ENCODE measurements at places on chromosomes 2 and 18.
A peak's percentile ranks its signal among the peaks of the same experiment; 100 is the strongest.

DNA sequence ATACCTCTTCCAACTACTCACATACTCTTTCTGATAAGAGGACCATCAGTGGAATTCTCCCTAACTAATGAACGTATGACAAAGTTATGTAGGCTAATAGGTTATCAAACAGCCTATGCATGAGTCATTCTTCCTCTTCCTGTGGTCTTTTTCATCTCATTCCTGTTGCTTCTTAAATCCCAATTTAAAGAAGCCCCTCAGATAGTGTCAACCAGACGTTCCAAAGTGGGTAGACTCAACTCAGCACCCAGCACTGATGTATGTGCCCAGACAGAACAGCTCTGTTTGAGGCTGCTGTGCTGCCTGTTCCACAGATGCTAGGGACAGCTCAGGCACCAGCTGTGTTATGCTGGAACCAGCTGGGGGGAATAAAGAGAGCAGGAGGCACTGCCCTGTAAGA lies 52.6 kb downstream of the CXCR4 start:
- DNase-seq, result no peak

DNA sequence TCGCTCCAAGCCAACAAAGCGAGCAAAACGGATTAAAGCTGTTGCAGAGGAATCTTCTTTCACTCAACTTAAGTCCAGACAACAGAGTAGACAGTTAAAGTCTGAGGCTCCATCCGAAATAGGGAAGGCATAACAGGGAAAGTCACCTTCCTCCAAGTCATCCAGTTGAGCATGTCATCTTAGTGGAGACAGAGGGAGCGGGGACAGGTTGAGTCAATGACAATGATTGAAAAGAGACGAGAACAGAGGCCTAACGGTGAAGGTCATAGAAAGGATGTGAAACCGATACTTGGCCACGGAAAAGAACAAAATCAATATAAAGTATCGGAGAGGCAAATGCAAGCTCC lies 455 bp downstream of the C18orf32 start:
- DNase-seq, result peak; percentile 33

- no peak for DNase-seq
Measured at GRCh38 chr2:179965291-179966258, 41.5 kb downstream of the CWC22 start.

- DNase-seq, result no peak
Measured at GRCh38 chr2:188269004-188269403, 22.7 kb upstream of the GULP1 start.

GRCh38 chr18:39347701-39348100 lies 1782.1 kb upstream of the CELF4 start:
- DNase-seq, result no peak

DNA sequence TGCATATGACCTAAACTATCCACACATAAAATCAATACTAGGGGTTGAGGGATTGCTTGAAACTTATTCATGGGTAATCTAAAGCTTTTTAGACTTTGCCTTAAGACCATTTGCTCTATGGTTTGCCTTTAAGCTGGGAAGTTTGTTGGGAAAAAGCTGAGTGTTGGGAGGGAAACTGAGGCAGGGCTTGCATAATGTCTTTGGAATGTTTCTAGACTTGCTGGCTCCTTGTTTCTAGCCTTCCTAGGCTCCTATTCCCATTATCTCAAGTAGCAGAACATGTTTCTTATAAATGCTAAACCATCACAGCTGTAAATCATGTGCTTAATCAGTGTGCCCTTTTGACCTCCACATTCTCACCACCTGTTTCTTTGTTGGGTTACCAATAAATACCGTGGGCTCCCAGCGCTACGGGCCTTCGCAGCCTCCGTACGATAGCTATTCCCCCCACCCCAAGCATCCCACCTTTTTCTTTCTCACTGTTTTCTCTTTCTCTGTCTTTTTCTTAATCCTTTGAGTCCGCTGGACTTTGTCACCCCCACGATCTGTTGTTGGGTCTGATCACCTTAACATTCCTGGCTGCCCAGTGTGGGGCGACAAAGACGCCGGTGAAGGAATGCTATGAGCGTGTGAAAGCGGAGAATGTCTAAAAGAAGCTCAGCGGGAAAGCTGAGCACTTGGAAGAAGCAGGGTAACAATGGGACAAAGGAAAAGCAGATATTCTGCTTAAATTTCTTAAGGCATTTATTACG lies 49.4 kb upstream of the CWC22 start:
- DNase-seq, result no peak

- no peak for DNase-seq
Measured at GRCh38 chr2:70793450-70793849, 3.0 kb upstream of the FIGLA start.

DNA sequence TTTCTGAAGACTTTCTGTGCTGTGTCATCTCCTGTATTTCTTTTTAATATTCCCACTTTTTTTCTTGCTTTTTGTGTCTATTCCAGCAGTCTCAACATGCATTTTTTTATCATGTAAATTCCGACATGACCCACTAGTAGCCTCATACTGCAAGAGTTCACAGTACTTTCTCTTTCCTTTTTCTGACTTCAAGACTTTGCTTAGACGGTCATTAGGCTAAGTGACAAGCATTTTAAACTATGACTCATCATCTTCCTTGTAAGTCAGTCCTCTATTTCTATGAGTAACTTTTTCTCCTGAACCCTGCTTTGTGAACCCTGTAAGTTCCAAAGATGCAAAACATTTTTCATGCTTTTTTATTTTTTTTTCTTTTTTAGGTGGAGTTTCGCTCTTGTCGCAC lies 381.2 kb downstream of the TXNL1 start:
- DNase-seq, result no peak

GRCh38 chr18:2901423-2901985 lies 54.7 kb downstream of the EMILIN2 start:
- DNase-seq, result no peak

DNA sequence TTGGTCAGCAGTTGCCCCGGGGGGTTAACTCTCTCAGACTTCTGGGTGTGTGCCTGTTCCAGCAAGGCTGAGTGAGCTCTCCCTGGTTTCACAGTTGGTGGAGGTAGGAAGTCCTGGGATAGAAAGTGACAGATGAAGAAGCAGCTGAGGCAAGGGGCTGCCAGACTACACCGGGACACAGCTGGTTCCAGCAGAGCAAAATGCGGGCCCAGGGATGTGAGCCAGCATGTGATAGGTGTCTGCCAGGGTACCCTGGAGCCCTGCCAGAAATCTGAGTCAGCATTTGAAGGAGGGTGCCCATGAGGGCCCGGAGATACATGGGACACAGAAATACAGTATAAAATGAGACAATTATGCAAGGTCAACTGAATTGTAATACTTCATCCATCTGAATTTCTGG lies 79.3 kb upstream of the LGALSL start:
- no peak for DNase-seq

DNA sequence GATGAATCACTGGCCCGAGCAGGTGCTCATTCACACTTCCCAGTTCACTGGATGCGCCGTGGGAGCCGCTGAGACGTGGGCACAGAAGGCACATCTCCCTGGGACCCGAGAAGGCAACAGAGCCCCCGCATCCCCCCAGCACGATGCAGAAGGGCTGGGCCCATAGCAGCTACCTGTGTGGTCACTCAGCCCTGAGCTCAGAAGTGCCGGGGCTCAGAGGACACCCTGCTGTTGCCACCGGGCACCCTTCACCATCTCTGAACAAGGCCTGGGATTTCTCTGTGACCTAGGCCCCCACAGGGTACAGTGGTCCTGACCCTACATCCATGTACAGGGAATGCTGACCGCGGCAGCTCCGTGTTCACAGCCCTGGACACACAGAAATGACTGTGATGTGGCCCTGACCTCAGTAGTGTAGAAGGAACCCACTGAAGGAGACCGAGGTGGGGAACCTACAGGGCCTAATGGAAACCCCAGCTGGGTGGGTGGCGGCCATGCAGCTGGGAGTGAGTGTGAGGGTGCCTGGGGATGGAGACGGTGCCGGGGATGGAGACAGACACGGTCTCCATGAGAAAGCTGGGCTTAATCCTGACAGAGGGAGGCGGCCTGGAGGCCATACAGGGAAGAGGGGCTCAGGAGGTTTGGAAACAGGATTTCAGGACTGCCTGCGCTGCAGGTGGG lies 111.9 kb upstream of the OTOS start:
- no peak for DNase-seq

GRCh38 chr2:55150834-55151233 lies 81.3 kb downstream of the CLHC1 start:
- DNase-seq, result no peak

- DNase-seq, result no peak
Measured at GRCh38 chr2:236376566-236377244, 112.5 kb upstream of the ASB18 start.

- no peak for DNase-seq
Measured at GRCh38 chr18:75253784-75254183, 43.2 kb downstream of the TSHZ1 start.

DNA sequence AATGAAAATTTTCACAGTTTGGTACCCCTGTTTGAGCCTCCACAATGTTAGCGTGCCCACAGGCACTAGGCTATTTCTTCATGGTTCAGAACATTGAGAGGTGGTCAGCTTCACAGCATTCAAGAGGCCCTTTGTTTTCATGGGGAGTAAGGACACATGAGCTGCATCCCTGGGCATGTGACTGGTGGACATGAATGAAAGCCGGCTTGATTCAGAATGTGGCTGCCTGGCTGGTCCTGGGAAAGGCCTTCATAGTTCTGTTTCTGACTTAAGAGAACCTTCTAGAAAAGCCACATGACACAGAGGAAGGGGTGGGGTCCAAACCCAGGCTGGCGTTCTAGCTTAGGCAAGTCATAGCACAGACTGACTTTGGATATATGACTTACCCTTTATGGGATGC lies 420.6 kb downstream of the CMPK2 start:
- no peak for DNase-seq

DNA sequence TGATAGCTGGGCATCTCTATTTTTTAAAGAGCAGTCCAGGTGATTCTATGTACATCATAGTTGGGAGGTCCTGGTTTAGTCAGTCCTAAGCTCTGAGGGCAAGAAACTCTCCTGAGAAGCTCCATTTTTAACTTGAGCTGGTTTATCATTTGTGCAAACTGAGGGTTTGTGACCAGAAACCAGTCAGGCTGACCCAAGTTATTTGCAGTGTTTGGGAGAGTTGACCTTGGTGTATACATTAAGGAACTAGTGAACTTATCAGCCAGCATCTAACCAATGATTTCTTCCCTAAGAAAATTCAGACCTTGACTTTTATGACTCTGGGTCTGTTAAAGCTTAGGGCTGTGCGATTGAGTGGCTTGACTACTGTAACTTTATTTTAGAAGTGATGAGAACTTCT lies 10.6 kb upstream of the MGAT5 start:
- DNase-seq, result no peak

DNA sequence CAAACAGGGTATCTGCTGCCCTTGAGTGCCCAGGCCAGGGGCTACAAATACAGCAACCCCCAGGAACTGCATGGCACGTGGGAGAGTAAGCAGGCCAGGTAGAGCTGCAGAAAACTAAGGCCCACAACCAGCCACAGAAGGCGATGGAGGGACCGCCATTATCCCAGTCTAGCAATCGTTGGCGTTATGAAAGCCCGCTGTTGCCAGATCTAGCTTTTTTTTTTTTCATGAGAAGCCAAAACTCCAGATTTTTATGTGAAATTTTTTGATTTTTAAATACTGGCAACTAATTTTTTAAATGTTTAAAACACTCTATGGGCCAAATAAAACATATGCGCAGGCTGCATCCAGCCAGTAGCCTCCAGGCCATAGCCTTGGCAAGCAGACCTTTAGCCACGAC lies 59.8 kb downstream of the DNMT3A start:
- no peak for DNase-seq

- DNase-seq, result no peak
Measured at GRCh38 chr2:73218298-73218697, 4.3 kb downstream of the SMYD5 start.

DNA sequence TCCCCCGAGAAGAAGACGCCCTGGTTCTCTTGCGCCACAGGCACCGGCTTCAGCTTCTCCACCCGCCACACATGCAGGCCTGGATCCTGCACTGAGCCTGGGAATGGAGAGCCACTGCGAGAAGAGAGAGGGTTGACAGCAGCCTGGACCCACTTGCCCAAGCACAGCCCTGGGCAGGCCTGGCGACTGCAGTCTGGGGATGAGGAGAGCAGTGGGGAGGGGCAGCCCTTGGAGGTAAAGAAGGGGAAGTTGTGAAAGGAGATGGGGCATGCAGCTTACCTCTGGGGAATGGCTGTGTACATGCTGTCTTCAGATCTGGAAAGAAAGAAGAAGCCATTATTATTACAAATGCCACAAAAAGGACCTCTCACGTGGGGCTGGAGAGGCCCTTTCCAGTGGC lies 8.3 kb downstream of the CAPG start:
- DNase-seq, result no peak

DNA sequence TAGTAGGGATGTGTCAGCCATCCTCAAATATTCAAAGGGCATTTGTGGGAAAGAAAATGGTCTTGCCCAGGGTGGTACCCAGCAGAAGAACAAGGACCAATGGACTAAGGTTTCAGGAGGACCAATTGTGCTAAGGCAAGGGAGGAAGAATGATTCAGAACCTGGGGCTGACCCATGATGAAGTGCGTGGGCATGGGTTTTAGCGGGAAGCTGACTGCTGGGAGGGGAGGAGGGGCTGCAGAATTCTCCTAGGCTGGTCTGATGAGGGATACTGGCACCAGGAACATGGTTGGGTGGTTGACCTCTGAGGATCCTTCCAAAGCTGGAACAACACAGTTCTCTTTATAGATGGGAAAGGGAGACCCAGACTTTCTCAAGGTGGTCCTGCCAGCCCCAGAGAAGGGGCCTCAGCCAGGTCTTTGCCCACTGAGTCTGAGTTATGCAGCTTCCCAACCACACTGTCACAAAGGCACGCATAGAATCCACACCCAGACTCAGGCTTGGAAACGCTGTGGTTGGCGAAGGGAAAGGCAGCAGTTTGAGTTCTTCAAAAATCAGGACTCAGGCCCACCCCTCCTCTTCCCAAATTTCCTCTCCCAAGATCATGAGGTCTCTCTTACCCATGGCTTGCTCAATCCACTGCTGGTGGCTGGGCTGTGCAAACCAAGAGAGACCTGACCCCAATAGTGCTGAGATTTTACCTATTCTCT lies 37.3 kb downstream of the MARCO start:
- DNase-seq, result no peak

GRCh38 chr2:142710336-142710735 lies 167.1 kb upstream of the KYNU start:
- DNase-seq, result no peak

- DNase-seq, result no peak
Measured at GRCh38 chr2:158740127-158740526, 55.0 kb upstream of the DAPL1 start.

DNA sequence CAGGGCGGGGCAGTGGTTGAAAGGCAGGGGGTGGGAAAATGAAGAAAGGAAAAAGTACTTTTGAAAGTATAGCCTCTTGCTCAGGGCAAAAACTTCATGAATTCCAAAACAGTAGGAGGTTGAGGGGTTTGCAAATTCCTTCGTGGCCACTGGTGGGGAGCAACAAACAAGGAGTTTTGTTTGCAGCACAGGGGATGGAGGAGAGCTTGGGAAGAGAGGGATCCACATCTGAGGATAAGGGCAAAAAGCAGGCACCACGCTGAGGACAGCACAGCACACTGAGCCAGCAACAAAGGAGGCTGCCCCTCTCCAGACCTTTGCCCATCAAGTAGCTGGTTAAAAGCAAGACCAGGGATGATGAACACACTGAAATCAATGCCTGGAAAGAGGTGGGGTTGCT lies 148.9 kb downstream of the TCF4 start:
- no peak for DNase-seq

- no peak for DNase-seq
Measured at GRCh38 chr18:5709476-5710095, 165.8 kb upstream of the EPB41L3 start.

- DNase-seq, result no peak
Measured at GRCh38 chr2:65156041-65156440, 26.1 kb upstream of the RAB1A start.

GRCh38 chr2:199757233-199757870 lies 93.6 kb downstream of the FTCDNL1 start:
- DNase-seq, result peak; percentile 87

GRCh38 chr18:13363359-13363758 lies 144.8 kb downstream of the LDLRAD4 start:
- no peak for DNase-seq
